Tibial nerve (tissue), 4 donors: ENCODE measurements at places on chromosomes 5 and 9. TPM values are rescaled to one million over a fixed set of nuclear protein-coding genes. Genes with fewer than 3 reads are reported as not detected.

EGFLAM gene
- total RNA-seq = 64.5 TPM

FSTL4 gene
- not detected for total RNA-seq

ARSB gene
- total RNA-seq = 19.8 TPM

RAI14 gene
- total RNA-seq = 42.8 TPM

GABRA1 gene
- total RNA-seq = not detected

RLN1 gene
- total RNA-seq = not detected

STKLD1 gene
- total RNA-seq = 0.22 TPM

ASTN2 gene
- 14.9 TPM for total RNA-seq

HAPLN1 gene
- total RNA-seq = not detected

SIT1 gene
- 0.39 TPM for total RNA-seq

IFNA21 gene
- total RNA-seq = not detected

ADAM19 gene
- 13.2 TPM for total RNA-seq

PCDHA11 gene
- total RNA-seq = 0.98 TPM

DNA sequence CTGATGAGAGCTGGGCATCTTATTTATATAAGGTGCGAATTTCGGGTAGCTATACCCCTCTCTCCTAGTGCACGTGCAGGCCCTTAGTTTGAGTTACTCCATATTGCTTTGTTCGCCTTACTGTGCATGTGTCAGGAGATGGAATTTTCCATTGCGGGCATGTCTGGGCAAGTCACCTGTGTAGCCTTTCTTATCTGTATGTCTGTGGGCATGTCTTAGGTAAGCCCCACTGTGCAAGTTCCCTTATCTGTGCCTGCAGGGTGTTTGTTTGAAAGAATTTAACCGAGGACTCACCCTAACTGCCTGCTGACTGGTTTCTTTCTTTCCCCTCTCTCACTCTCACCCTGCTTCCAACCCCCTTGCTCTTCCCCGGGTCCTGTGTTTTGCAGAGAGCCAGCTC, 140.7 kb upstream of the RANBP3L start:
- no peak for DNase-seq
- H3K36me3 ChIP-seq = no peaks in the 10 kb centered on the region
- H3K27ac ChIP-seq = no peak overlapping the region
- no peaks in the 10 kb centered on the region for H3K27me3 ChIP-seq
- no peak overlapping the region for H3K4me3 ChIP-seq
- H3K4me1 ChIP-seq = peaks cover 18% of the 10 kb centered on the region

- H3K4me3 ChIP-seq = no peak overlapping the region
- H3K27ac ChIP-seq = no peak overlapping the region
Observed at GRCh38 chr9:98719055-98719454, 10.3 kb upstream of the GABBR2 start.

DNA sequence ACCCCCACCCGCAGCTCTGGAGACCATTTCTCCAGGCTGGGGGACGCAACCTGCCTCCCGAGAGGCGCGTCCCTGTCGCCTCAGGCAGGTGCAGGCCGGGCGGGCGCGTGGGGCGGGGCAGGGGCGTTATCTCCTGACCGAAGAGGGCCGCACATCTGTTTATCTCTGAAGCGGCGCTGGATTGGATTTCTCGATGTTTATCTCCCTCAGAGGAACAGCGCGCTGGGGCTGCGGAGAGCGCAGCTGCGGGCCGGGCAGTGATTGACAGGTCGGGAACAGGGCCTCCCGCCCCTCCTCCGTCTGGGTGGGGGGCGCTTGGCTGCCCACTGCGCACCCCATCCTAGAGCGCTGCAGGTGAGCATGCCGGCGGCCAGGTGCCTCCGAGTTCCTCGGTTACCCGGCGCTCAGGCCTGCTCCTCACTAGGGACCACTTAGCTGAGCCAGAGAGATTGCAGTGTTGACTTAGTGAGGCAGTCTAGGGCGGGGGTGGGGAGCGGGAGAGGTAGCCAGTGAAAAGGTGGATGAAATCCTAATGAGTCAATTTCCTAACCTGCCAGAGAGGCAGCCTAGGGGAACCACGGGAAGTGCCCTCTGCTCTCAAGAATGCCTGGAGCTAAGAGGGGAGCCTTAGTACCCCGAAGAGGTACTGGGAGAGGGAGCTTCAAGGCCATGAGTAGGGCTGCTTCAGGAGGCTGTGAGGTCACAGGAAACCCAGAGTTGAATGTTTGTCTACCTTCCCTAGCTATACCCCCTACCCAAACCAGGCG, 39.6 kb upstream of the TIFAB start:
- no peak for DNase-seq
- H3K4me1 ChIP-seq = no peaks in the 10 kb centered on the region
- no peak overlapping the region for H3K27ac ChIP-seq

DNA sequence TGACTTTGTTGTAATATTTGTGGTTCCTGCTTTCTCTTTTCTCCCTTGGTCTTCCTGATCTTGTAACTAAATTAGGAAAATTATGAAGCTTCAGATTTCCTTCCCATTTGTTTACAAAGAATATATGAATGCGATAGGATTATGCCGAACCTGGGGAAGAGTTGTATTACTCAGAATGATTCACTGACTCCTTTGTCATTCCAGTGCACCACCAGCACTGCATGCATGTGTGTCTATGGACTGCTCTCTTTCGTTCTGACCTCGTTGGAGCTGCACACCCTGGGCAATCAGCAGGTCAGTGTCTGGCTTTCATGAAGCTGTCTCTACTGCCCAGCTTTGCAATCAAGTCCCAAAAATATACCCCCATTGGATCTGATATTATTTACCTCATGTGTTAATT, 25.5 kb downstream of the NUP188 start:
- no peak overlapping the region for H3K27ac ChIP-seq
- no peaks in the 10 kb centered on the region for H3K4me1 ChIP-seq
- no peak for DNase-seq
- peaks cover 97% of the 10 kb centered on the region for H3K36me3 ChIP-seq

- no peak overlapping the region for H3K27ac ChIP-seq
- no peaks in the 10 kb centered on the region for H3K27me3 ChIP-seq
- no peaks in the 10 kb centered on the region for H3K4me1 ChIP-seq
- no peak overlapping the region for H3K4me3 ChIP-seq
Observed at GRCh38 chr9:133693116-133693515, 45.0 kb downstream of the SARDH start.

DNA sequence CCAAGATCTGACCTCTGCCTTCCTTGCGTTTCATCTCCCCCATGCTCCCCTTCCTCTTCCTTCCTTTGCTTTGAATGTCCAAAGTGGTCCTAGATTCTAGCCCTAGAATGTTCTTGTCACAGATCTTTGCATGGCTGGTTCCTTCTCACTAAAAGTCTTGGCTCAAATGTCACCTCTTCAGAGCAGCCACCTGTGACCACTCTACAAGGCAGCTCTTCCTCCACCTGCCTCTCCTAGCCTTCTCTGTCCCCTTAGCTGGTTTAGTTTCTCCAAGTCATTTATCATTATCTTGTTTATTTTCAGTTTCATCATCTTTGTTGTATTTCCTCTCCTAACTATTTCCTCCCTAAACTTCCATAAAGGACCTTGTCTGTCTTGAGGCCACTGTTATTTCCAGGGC, 7.1 kb upstream of the OCLN start:
- H3K27me3 ChIP-seq = no peaks in the 10 kb centered on the region
- H3K4me3 ChIP-seq = no peak overlapping the region
- no peak for DNase-seq
- H3K4me1 ChIP-seq = no peaks in the 10 kb centered on the region
- no peak overlapping the region for H3K27ac ChIP-seq
- H3K36me3 ChIP-seq = no peaks in the 10 kb centered on the region

- no peak overlapping the region for H3K4me3 ChIP-seq
- DNase-seq = no peak
- no peaks in the 10 kb centered on the region for H3K4me1 ChIP-seq
- no peaks in the 10 kb centered on the region for H3K27me3 ChIP-seq
Observed at GRCh38 chr5:151449839-151450238, 2.4 kb downstream of the SLC36A1 start.

- DNase-seq = no peak
- no peak overlapping the region for H3K27ac ChIP-seq
- peaks cover 79% of the 10 kb centered on the region for H3K36me3 ChIP-seq
- no peak overlapping the region for H3K4me3 ChIP-seq
- H3K4me1 ChIP-seq = no peaks in the 10 kb centered on the region
Observed at GRCh38 chr9:123421186-123421585, 65.2 kb downstream of the CRB2 start.

GRCh38 chr9:122053064-122053463, 40.0 kb downstream of the TTLL11 start:
- no peaks in the 10 kb centered on the region for H3K36me3 ChIP-seq
- H3K27me3 ChIP-seq = no peaks in the 10 kb centered on the region
- H3K27ac ChIP-seq = no peak overlapping the region
- no peaks in the 10 kb centered on the region for H3K4me1 ChIP-seq

- DNase-seq = no peak
- no peaks in the 10 kb centered on the region for H3K4me1 ChIP-seq
- no peak overlapping the region for H3K27ac ChIP-seq
- no peak overlapping the region for H3K4me3 ChIP-seq
Observed at GRCh38 chr5:62581836-62582597, 3.4 kb downstream of the LRRC70 start.

DNA sequence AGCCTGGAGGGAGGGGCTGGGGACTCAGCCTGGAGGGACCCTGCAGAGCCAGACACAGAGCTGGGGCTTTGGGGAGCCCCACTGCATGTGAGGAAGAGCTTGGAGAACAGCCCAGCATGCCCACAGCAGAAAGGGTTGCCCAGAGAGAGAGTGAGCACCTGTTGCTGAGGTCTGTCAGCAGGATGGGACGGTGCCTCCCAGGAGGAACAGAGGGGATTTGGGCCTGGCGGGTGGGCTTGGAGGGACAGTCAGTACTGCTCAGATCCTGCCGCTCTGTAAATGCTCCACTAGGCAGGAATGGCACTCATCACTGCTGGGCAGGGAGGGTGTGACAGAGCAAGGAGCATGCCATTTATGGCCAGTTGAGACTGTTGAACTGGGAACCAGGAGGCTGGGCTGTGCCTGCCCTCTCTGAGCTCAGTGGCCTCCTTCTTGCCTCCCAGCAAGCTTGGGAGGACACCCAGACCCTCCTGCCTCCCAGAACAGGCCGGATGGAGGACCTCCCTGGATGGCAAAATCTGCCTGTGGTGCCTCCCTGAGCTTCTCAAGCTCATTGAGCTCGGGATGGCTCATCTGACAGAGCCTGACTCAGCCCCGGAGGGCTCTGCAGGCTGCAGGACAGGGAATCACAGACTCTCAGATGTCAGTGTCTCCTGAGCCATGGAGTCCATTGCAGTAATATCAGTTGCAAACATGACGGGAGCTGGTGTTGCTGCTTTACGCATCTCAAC, 786 bp upstream of the HRCT1 start:
- H3K36me3 ChIP-seq = no peaks in the 10 kb centered on the region
- no peak for DNase-seq
- no peak overlapping the region for H3K4me3 ChIP-seq

GRCh38 chr9:128714586-128715435, 9.1 kb downstream of the ZDHHC12 start:
- no peak overlapping the region for H3K27ac ChIP-seq
- H3K36me3 ChIP-seq = peaks cover 39% of the 10 kb centered on the region
- no peaks in the 10 kb centered on the region for H3K27me3 ChIP-seq
- no peaks in the 10 kb centered on the region for H3K4me1 ChIP-seq

GRCh38 chr9:107786561-107786960, 297.0 kb upstream of the KLF4 start:
- no peak overlapping the region for H3K27ac ChIP-seq
- no peaks in the 10 kb centered on the region for H3K27me3 ChIP-seq
- H3K4me3 ChIP-seq = no peak overlapping the region
- peaks cover 11% of the 10 kb centered on the region for H3K4me1 ChIP-seq

DNA sequence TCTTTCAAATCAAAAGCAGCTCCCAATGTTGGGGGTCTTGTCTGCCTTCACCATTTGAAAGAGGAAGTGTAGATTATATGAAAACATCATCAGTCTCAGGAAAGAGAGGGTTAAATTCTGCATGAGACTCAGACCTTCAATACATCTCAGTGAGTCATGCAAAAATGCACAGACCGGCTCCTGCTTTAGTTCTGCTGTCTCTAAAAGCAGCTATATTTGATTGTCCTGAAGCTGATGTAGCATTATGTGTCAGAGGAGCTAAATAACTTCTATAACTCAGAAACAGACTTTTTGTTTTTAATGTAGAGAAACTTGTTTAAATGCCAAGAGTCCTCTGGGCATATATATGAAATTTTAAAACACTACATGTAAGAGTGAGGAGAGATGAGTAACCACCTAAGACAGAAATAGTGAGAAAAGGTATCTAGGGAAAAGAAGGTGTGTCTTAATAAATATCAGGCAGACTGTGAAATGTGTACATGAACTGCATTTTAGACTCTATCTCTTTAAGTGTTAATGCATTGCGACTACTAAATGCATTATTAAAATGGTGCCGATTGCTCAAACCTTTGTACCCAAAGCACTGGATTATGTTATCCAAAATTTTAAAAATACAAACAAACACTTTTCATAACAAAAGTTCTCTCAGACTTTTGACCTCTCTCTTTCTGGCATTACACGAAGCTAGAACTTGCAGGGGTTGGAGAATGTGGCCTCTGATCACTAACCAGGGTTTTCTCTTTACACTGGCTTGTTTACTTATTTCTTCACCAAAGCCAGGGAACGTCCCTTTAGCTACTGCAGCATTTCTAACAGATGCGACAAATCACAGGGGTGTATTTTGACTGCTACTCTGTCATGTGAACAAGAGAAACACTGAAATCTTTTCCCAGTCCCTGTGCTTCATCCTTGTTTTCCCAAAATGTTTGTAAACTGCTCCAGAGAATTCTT, 302.3 kb downstream of the ARL15 start:
- no peaks in the 10 kb centered on the region for H3K4me1 ChIP-seq
- H3K36me3 ChIP-seq = no peaks in the 10 kb centered on the region
- no peak overlapping the region for H3K27ac ChIP-seq
- no peak for DNase-seq

- H3K36me3 ChIP-seq = no peaks in the 10 kb centered on the region
- H3K4me1 ChIP-seq = peaks cover 21% of the 10 kb centered on the region
- no peaks in the 10 kb centered on the region for H3K27me3 ChIP-seq
Observed at GRCh38 chr5:139105621-139106071, 92.5 kb downstream of the SIL1 start.

DNA sequence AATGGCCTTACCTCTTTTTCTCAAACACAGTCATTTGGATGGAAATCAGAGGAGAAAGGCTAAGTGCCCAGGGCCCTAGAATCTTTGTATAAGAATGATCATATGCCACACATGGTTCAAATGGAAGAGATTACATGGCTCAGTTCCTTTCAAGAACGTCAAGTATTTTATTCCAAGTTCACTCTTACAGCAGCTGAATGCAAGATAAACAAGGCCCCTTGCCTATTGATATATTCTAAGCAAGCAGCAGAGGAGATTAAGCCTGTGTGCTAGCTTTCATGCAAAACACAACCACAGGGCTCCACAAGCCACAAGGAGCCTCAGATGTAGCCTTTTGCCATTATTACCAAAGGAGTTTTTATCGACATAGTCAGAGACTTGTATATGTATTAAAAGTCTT, 55.3 kb upstream of the SLCO6A1 start:
- no peaks in the 10 kb centered on the region for H3K4me1 ChIP-seq
- H3K4me3 ChIP-seq = no peak overlapping the region
- no peak overlapping the region for H3K27ac ChIP-seq
- no peak for DNase-seq

- no peak overlapping the region for H3K27ac ChIP-seq
- no peaks in the 10 kb centered on the region for H3K4me1 ChIP-seq
- H3K4me3 ChIP-seq = no peak overlapping the region
- no peaks in the 10 kb centered on the region for H3K36me3 ChIP-seq
Observed at GRCh38 chr5:87598460-87598859, 185.7 kb upstream of the CCNH start.

GRCh38 chr5:7970816-7971215, 101.9 kb downstream of the MTRR start:
- H3K4me3 ChIP-seq = no peak overlapping the region
- H3K27me3 ChIP-seq = no peaks in the 10 kb centered on the region
- no peaks in the 10 kb centered on the region for H3K4me1 ChIP-seq
- no peak overlapping the region for H3K27ac ChIP-seq
- no peaks in the 10 kb centered on the region for H3K36me3 ChIP-seq
- no peak for DNase-seq

- no peak overlapping the region for H3K27ac ChIP-seq
- no peak for DNase-seq
- H3K4me3 ChIP-seq = no peak overlapping the region
Observed at GRCh38 chr9:12274577-12274976, 418.6 kb upstream of the TYRP1 start.
